ENCODE measurements at places on chromosomes 3 and 15. TPM values are rescaled to one million over a fixed set of nuclear protein-coding genes. Genes with fewer than 3 reads are reported as not detected.

KLHL18 gene
- total RNA-seq, result 33.6 TPM

CPEB1 gene
- 0.60 TPM for total RNA-seq

GRCh38 chr3:59046839-59047238 lies 3.0 kb downstream of the CFAP20DC start:
- no peaks in the 10 kb centered on the region for H3K36me3 ChIP-seq
- no peak for DNase-seq
- no peak overlapping the region for H3K27ac ChIP-seq
- H3K4me1 ChIP-seq, result peaks cover 11% of the 10 kb centered on the region
- H3K27me3 ChIP-seq, result no peaks in the 10 kb centered on the region

UPK1B gene
- 8.3 TPM for total RNA-seq

- DNase-seq, result no peak
- no peak overlapping the region for H3K27ac ChIP-seq
- H3K4me1 ChIP-seq, result no peaks in the 10 kb centered on the region
Observed at GRCh38 chr3:121951291-121951919, 57.2 kb downstream of the SLC15A2 start.

GRCh38 chr3:103786296-103786695 lies 1351.5 kb downstream of the ZPLD1 start:
- no peak for DNase-seq
- peak overlapping the region; percentile 28 for H3K27ac ChIP-seq
- H3K4me1 ChIP-seq, result peaks cover 4% of the 10 kb centered on the region

GRCh38 chr15:32998979-32999672 lies 195.4 kb downstream of the FMN1 start:
- H3K36me3 ChIP-seq, result no peaks in the 10 kb centered on the region
- no peak for DNase-seq
- H3K27me3 ChIP-seq, result peaks cover 3% of the 10 kb centered on the region
- H3K27ac ChIP-seq, result no peak overlapping the region
- no peaks in the 10 kb centered on the region for H3K4me1 ChIP-seq

DNA sequence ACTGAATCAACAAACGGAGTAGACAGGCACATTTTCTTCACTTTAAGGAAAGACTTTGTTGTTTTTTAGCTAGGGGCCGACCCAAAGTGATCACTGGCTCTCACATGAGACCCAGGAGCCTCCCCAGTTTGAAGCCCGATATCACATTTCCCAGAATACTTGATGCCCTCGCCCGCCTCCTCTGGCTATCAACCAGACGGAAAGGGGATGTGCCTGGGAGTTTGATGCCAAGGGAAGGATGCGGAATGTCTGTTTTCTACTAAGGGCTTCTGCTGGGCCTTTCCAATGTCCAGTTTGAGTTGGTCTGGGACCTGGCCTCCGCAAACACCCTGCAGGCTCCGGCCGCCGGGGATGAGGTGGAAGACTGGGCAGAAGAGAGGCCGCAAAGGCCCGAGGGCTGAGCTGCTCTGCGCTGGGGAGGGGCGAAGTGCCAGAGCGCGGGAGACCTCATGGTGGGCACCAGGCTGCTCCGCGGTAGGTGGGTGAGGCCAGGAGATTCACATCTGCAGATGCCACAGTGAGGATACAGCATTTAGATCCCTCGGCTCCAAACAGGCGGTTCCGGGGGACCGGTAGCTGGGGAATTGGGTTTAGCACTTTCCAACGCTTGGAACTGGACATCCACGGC lies 491 bp upstream of the ZNF774 start:
- peak overlapping the region; percentile 88 for H3K27ac ChIP-seq
- peak overlapping the region; percentile 90 for H3K4me3 ChIP-seq
- H3K27me3 ChIP-seq, result peaks cover 18% of the 10 kb centered on the region

GRCh38 chr3:172135185-172135584 lies 95.8 kb downstream of the FNDC3B start:
- peaks cover 22% of the 10 kb centered on the region for H3K36me3 ChIP-seq

DNA sequence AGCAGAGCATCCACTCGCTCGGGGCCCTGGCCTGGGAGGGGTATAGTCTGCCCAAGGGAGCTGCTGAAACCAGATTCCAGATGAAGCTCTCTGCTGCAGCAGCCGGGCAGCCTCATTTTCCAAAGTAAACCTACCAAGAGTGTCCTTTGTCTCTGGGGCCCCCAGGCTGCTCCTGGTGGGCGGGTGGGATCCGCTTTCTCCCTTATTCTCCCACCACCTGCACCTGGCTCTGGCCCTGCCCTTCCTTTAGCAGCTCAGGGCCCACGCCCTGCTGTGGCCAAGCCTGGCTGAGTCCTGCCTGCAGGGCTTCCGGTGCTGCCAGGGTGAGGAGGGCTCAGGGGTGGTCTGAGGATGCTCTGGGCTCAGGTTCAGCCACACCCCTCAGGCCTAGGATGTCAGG lies 13.0 kb downstream of the SCN5A start:
- no peaks in the 10 kb centered on the region for H3K36me3 ChIP-seq
- no peak overlapping the region for H3K27ac ChIP-seq
- DNase-seq, result no peak
- H3K4me1 ChIP-seq, result no peaks in the 10 kb centered on the region

GRCh38 chr15:81780966-81781365 lies 264.9 kb downstream of the MEX3B start:
- H3K27me3 ChIP-seq, result peaks cover 3% of the 10 kb centered on the region
- H3K36me3 ChIP-seq, result peaks cover 9% of the 10 kb centered on the region

CYP1A1 gene
- total RNA-seq, result 1.5 TPM

GRCh38 chr3:46504789-46505188 lies 7.0 kb downstream of the RTP3 start:
- H3K36me3 ChIP-seq, result no peaks in the 10 kb centered on the region
- no peak overlapping the region for H3K27ac ChIP-seq
- no peak for DNase-seq
- H3K4me1 ChIP-seq, result no peaks in the 10 kb centered on the region
- H3K27me3 ChIP-seq, result peaks cover 12% of the 10 kb centered on the region

CLEC3B gene
- not detected for total RNA-seq

DNA sequence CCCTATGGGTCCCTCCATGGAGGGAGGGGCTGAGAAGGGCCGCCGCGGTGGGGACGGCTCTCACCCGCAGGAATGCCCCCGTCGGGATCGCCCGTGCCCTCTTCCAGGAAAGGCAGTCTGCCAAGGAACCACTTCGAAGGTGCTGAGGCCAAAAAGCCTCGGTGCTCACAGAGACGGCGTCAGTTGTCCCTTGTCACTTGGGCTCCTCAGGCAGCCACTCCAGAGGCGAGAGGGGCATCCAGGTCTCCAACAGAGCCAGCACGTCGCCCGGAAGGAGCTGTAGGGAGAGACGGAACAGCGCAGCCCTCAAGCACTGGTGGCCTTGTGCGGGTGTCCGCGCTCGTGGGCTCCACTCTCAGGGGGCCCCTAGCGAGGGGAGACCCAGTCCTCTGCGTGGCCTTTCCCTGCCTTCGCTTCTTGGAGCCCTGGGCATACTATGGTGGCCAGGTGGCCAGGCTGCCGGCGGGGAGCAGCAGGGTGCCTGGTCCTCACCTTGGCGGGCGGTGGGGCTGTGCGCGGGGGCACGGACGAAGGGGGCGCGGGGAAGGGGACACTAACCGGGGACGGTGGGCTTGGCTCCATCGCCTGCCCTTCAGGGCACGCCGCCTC lies 994 bp downstream of the MESP1 start:
- peaks cover 28% of the 10 kb centered on the region for H3K27me3 ChIP-seq
- no peak for DNase-seq
- H3K4me1 ChIP-seq, result no peaks in the 10 kb centered on the region
- no peak overlapping the region for H3K27ac ChIP-seq
- no peaks in the 10 kb centered on the region for H3K36me3 ChIP-seq

DNA sequence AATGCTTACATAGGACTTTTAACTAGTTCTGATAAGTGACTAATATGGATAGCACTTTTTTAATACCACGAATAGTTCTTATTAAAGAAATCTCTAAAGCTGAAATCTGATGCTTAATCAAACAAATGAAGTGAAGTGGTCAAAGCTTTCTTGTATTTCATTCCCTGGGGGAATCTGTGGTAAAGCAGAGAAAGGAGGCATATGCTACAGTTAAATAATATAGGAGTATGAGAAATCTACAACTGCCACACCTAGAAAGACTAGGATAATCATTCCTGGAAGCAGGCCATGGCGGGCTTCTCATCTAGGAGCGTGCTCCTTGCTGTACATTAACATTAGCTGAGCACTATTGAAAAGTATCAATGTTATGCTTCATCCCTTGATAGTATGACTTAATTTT lies 835.7 kb downstream of the OTOL1 start:
- no peak overlapping the region for H3K27ac ChIP-seq
- H3K36me3 ChIP-seq, result no peaks in the 10 kb centered on the region
- H3K4me1 ChIP-seq, result no peaks in the 10 kb centered on the region
- H3K4me3 ChIP-seq, result no peak overlapping the region
- DNase-seq, result no peak

TUBGCP4 gene
- total RNA-seq, result 41.9 TPM

DPPA2 gene
- 0.69 TPM for total RNA-seq

DNA sequence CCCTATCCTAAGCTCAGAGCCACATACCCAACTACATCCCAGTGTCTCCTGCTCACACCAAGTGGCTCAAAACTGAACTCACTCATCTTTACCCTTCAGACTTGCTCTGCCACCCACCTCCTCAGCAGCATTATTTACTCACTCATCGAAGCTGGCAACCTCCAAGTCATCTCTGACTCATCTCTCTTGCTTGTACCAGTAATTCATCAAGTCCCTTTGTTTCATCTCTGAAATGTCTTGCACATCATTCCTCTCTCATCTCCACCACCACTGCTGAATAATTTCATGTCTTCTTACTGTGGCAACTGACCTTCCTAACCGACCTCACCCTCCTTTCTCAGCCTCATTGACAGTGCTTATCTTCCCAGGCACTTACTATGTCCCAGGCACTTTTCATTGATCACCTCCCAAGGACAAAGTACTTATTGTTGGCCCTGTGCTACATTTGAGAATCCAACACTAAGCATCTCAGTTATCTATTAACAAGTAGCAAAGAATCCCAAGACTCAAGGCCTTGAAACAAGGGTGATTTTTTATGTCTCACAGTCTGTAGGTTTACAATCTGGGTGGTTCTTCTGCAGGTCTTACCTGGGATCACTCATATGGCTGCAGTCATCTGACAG lies 82.0 kb downstream of the MRPL46 start:
- no peak for DNase-seq
- peaks cover 22% of the 10 kb centered on the region for H3K27me3 ChIP-seq
- peaks cover 9% of the 10 kb centered on the region for H3K4me1 ChIP-seq

OR5K2 gene
- not detected for total RNA-seq

NPAP1 gene
- 0.65 TPM for total RNA-seq

SLCO2A1 gene
- 27.9 TPM for total RNA-seq

MYLK gene
- total RNA-seq, result 1.1 TPM

- no peaks in the 10 kb centered on the region for H3K27me3 ChIP-seq
- peaks cover 7% of the 10 kb centered on the region for H3K4me1 ChIP-seq
Observed at GRCh38 chr3:95923496-95924210, 890.7 kb upstream of the EPHA6 start.

MYL3 gene
- 0.33 TPM for total RNA-seq

GRCh38 chr3:114650808-114651207 lies 357.0 kb downstream of the TIGIT start:
- no peaks in the 10 kb centered on the region for H3K36me3 ChIP-seq
- H3K4me3 ChIP-seq, result no peak overlapping the region
- no peaks in the 10 kb centered on the region for H3K27me3 ChIP-seq

Data from progenitor cell of endocrine pancreas (in vitro differentiated cells).